ENCODE measurements at places on chromosomes 1 and 21.

DNA sequence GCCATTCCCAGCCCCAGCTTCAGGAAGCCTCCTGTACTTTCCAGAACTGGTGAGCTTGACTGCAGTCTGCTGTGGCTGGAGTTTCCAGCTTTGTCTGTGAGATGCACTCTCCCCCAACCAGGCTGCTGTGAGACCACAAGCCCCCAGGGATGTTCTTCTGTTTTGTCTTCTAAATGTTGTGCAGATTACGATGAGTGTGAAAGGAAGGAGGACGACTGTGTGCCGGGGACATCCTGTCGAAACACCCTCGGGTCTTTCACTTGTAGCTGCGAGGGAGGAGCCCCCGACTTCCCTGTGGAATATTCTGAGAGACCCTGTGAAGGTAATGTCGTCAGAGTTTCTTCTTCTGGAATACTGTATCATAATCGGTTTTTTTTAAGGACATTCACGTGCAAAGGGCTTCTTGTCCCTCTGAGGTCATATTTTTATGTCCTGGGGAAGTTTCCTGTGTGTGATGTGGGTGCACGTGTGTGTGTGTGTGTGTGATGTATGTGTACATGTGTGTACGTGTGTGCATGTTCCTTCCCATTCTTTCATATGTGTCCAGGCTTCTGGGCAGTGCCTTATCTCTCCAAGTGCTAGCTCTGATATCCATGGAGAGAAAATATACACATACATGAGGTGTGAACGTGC lies 49.9 kb downstream of the UMODL1 start:
- DNase-seq: no peak

DNA sequence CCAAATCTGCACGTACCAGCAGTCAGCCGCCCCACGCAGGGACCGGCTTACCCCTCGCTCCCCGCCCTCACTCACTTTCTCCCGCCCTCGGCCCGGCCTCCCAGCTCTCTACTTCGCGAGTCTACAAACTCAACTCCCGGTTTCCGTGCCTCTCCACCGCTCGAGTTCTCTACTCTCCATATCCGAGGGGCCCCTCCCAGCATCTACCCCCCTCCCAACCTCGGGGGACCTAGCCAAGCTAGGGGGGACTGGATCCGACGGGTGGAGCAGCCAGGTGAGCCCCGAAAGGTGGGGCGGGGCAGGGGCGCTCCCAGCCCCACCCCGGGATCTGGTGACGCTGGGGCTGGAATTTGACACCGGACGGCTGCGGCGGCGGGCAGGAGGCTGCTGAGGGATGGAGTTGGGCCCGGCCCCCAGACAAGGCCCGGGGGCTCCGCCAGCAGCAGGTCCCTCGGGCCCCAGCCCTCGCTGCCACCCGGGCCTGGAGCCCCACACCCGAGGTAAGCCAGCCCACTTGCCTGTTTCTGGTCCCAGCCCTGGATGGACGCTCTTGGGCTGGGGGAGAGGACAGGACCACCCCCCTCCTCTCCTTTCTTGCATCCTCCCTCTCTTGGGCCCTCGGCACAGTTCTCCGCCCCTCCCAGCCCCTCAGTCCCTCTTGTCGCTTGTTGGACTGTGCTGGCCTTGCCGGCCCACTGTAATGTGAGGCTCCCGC lies at the start of gene ARTN:
TSS of gene ARTN (plus strand) at position 416 of the 715 bp plus-strand sequence. CDS start 1,856 bp downstream, outside the sequence.
- DNase-seq: no peak

GRCh38 chr1:97140611-97141010 lies 419.0 kb downstream of the PTBP2 start:
- DNase-seq: no peak

DNA sequence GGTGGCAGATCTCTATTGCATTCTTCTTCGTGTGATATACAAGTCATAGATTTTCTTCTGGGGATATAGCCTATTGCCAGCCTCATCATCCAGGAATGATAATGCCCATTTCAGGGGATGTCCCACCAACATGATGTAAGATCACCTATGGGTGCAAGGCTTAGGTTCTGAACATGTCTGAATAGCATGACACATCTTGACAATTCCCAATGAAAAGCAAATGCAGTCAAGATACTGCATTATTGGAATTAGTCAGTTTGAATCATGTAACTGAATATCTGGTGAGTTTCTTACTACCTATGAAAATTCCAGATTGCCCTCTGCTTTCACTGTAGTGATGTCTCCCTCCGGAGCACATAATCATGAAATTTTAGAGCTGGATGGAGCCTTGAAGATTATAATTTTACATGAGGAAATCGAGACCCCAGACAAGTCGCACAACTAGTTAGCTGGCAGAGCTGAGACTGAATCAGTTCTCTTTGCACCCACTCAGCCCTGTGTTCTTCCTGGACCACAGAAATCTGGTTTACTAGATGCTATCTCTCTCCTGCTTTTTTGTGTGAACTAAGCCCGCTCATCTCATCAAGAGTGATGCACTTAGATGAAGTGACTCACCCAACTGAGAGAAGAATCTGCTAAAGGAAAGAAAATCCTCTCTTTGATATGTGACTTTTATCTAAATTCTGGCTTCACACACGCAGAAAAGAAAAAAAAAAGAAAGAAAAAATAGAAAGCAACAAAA lies 65.0 kb downstream of the WDR64 start:
- no peak for DNase-seq

DNA sequence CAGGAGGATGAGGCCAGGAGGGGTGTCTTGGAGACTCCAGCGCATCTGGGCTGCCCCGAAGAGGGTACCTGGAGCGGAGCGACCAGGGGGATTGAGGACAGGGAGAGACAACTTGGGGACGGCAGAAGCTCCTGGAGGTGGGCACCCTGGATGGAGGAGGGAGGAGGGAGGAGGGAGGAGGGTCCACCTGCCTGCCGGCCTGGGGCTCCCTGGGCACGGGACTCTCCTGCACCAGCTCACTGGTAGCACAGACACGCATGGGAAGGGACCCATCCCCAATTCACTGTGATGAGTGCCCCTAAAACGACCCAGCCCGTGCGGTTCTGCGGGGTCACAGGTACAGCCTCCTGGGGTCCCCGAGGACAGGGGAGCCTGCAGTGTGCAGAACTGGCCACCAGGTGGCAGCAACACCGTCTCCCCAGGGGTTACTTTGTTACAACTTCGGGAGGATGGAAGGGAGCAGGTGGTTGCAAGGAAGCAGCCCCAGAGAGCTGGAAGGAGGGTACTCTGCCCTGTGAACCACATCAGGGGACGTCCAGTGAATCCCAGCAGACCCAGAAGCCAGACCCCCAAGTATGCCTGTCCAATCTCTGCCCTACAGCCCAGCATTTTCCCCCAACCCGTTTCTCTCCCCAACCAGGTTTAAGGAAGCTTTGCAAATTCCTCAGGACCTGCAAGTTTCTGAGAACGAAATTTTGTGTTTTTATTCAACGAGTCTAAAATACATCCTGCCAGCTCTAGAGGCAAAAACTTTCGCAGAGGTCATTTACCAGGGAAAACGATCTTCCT lies 482.4 kb downstream of the NPHP4 start:
- DNase-seq: no peak

DNA sequence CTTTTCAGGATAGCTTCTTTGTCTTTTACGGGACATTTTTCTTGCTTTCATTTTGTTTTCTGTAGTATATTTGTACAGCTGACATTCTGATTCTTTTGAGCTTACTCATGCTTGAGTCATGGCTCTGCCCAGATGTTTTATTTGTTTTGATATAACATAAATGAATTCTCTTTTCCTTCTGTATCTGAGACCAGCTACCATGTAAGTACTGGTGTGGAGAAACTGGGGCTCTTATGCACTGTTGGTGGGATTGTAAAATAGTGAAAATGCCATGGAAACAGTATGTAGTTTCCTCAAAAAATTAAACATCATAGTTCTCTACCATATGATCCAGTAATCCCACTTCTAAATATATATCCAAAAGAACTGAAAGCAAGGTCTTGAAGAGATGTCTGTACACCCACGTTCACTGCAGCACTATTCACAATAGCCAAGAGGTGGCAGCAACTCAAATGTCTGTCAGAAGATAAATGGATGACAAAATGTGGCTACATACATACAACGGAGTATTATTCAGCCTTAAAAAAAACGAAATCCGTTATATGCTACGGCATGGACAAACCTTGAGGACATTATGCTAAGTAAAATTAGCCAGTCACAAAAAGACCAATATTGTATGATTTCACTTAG lies 61.4 kb downstream of the EIF2B3 start:
- DNase-seq: no peak

- no peak for DNase-seq
Measured at GRCh38 chr1:196461521-196461920, 146.7 kb downstream of the KCNT2 start.

GRCh38 chr1:100536031-100536430 lies 1.9 kb upstream of the GPR88 start:
- no peak for DNase-seq

- DNase-seq: no peak
Measured at GRCh38 chr1:228037401-228038386, 30.9 kb downstream of the WNT3A start.

GRCh38 chr1:48526008-48526710 lies 54.2 kb upstream of the SPATA6 start:
- no peak for DNase-seq

DNA sequence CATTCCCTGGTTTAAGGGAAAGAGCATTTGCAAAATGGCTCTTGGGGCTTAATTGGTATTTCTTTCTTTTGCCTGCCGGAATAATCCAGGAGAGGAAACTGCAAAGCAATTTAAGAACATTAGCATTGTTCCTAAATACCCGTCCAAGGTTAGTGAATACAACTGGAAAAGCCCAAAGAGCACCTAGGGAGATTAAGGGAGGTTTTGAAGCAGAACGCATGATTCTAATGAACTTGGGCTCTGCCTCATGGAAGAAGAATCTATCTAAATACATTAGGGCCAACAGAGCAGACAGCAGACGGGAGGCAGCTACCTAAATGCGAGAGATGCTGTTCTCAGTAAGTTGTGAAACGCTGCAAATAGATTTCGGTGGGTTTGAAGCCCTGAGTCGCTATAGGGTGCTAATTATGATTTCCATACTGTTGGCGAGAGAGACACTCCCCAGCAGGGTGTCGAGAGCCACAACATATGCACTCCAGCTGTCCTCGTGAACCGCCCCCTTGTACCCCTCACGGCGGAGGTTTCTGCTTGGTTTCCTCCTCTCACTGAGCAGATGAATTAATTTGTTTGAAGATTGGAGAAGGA lies 326.7 kb upstream of the CAMK1G start:
- DNase-seq: no peak

DNA sequence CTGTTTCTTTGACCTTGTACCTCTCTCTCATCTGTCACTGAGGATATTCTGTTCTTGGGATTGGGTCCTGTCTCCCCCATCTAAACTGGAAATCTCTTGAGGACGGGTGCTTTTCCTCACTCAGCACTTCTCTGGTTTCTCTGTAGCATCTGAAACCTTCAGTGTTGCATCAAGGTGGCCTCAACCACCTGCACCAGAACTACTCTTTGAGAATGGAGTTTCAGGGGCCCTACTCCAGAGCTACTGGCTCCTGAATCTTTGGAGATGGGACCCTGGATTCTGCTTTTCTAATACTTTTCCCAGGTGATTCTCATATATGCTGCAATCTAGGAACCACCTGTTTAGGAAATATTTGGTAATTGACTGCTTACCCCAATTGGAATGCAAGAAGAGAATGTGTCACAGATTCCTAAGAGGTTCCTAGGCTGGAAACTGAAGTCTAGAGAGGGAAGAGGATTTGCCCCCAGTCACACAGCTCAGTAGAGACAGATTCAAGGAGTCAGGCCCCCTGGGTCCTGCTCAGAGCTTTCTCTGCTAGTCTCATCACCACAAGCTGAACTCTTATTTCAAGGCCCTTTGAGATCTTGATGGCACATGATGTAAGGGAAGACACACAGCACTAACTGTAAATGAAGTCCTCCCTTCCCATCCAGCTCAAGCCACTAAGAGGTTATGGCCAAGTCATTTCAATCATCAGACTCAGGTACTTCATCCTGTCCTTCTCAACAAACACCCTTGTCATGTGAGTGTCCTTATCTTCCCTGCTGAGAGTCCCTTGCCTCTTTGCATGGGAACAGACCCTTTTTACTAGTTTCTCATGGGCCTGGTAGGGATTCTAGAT lies 48.7 kb downstream of the EIF2D start:
- no peak for DNase-seq

- DNase-seq: no peak
Measured at GRCh38 chr21:16519036-16519435, 789.3 kb downstream of the USP25 start.

GRCh38 chr1:173580071-173580470 lies 22.8 kb downstream of the SLC9C2 start:
- no peak for DNase-seq

DNA sequence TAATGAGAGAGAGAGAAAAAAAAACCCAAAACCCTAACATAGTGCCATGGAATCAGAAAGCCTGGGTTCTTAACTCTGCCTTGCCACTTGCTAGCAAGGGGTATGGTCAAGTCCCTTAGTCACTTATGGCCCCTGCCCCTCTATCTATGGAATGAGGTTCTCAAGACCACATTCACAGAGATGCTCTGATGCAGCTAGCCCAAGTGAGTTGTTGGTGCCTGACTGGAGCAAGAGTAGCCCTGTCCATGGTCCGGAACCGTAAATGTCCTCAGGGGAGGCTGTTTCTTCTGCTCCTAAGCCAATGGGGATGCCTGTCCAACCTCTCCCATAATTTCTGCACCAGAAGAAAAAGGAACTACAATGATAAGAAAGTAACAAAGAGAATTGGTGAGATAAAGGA lies 56.8 kb downstream of the CSMD2 start:
- DNase-seq: no peak

DNA sequence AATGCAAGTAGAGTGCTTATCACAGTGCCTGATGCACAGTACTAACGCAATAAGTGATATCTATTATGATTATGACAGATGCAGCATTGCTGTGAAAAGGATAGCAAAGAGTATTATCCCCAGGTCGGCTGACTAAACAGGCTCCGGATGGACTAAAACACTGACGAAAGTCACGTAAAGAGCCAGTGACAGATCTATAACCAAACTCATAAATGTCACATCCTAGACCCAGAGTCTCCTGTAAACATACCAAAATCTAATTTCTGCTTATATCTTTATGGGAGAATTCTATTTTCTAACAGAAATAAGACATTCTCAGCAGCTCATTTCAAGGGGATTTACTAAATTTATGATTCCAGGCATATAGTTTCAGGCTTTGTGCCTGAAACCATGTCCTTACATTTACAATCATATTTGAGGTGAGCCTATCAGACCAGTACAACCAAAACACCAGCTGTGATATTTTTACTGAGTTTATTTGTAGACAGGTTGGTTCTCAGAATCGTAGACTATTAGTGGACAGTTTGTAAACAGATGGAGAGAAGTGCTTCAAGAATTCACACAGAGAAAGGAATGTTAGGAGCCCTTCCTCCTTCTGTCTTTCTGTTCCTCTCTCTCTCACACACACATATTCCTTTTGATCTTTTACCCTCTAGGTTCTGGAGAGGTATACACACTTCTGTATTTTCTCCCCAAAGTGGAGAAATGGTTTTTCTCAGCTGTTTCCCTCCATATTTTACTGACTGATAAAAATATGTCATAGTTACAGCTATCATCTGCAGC lies 52.4 kb upstream of the WDR26 start:
- DNase-seq: no peak

All from NCI-H187 treated with DMSO at 0.1 percent for 48 hours (cell line).